ENCODE measurements at places on chromosomes 1 and 21.

DNA sequence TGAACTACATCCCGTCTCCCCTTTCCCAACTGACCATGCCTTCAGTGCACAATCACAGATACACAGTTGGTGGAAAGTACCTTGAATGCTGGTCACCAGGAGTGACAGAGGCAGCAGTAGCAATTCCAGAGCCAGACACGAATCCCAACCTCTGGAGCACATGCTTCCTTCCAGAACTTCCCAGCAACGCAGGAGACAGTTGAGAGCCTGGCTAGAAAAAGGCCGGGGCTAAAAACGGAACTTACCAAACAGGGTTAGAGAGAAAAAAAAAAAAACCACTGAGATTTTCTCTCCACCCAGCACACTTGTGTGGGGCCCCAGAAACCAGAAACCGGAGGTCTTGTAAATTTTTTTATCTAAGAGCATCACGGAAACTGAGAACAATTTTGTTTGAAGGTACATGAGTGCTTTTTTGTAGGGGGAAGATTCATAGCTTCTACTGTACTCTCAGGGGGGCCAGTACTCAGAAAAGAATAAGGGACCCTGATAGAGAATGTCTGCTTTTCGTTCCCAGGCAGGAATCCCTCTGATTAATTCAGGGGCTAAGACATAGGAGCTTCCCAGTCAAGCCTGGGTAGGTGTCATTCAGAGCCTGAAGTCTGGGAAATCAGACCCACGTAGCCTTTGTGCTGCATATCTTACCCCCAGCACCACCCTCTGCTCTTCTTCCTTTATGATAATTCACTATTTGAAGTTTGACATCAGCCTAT lies at the start of gene CD48:
Gene CD48, minus strand, starts transcription at position 221 of the 710 bp plus-strand sequence. Its CDS starts 59 bp downstream, at position 162.
- no peak for DNase-seq

DNA sequence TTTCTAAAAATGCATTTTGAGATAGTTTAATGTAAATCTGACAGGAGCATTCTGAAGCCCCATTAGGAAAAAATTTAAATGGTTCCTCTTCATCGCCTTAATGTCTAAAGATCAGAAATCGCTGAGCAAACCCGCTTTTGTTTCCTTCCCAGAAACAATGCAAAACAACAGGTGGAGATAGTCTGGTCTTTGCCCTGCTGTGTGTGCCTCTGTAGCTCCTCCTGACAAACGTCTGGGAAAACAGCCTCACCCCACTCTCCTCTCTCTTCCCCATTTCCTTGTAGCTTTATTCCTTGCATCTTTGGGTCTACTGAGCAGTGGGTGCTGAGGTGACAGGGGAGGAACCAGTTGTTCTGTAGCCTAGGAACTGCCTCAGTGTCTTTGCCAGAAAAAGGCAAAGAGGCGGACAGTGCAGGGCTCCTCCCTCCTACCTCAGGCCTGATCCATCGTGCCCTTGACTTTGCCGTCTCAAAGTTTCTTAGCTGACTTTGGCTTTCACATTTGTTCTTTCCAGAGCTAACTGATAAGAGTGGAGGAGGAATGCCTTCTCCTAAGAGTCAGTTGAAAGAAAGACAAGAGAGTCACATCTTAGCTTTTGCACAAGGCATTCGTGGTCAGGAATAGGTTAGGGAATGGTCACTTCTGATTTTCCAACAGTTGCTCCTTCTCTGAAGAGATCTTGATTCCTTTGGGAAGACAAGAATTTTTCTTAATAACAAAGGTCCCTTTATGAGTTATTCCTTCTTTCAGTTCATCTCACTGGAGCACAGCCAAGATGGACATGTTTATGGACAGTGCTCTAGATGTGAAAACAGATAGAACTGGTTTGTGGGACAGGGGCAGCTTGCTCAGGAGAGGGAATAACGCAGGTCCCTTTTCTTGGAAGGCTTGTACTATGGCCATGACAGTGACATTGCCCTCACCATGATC lies 24.9 kb downstream of the SYT11 start:
- DNase-seq = no peak

- DNase-seq = no peak
Measured at GRCh38 chr1:22140694-22141093, 2.2 kb downstream of the WNT4 start.

DNA sequence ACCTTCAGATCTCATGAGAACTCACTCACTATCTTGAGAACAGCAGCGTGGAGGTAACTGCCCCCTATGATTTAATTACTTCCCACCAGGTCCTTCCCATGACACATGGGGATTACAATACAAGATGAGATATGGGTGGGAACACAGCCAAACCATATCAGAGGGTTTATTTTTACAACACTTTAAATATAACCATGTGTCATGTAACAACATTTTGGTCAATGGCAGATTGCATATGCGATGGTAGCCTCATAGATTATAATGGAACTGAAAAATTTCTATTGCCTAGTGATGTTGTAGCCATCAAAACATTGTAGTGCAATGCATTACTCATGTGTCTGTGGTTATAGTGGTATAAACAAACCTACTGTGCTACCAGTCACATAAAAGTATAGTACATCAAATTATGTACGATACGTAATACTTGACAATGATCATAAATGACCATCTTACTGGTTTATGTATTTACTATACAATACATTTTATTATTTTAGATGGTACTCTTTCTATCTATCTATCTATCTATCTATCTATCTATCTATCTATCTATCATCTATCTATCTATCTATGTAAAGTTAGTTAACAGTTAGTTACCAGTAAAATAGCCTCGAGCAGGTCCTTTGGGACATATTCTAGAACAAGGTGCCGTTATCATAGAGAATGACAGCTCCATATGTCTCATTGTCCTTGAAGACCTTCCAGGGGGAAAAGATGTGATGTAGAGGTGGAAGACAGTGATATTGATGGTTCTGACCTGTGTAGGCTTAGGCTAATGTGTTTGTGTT lies 12.6 kb upstream of the S100B start:
- no peak for DNase-seq

GRCh38 chr1:85628791-85629531 lies 48.4 kb downstream of the CCN1 start:
- no peak for DNase-seq

- DNase-seq = no peak
Measured at GRCh38 chr1:18107369-18108298, at the start of gene IGSF21. Gene IGSF21 (plus strand): TSS chr1:18107798. CDS start chr1:18108129, 331 bp downstream.

DNA sequence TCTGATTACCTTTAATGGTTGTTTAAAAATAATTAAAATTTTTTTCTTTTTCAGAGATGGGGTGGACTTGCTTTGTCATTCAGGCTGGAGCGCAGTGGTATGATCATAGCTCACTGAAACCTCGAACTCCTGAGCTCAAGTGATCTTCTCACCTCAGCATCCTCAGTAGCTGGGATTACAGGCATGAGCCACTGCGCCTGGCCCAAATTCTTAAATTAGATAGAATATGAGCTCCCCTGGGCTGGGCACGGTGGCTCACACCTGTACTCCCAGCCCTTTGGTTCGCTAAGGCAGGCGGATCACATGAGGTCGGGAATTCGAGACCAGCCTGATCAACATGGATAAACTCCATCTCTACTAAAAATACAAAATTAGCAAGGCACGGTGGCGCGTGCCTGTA lies 17.0 kb downstream of the CERS2 start:
- DNase-seq = no peak

DNA sequence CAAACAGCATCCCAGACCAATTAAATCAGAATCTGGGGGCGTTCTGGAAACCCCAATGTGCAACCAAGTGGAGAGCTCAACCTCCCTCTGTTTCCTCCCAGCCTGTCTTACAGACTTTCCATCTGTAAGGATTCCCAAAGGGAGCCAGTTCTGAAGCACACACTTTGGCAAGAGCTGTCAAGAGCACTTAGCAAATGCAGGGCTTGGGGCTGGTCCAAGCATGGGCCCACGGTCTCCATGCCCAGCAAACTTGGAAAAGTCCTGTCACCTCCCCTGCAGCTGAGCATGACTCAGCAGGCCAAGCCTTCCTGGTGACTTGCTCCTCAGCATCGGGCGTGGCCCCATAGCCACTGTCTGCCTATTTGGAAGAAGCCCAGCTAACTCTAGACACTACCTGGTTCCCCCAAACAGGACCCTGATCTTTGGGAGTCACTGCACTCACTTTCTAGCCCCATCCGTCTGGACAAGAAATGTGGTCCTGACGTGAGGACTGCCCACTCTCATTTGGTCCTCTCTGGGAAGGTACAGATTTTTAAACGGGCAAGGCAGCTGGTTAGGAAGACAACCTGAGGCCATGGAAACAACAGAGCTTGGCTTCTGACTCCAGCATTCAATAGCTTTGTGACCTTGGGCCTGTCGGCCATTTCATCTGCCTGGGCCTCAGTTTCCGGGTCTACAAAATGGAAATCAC lies 16.9 kb downstream of the SLC2A1 start:
- DNase-seq = no peak

GRCh38 chr1:33180911-33181890 lies 642 bp downstream of the TRIM62 start:
- peak; percentile 81 for DNase-seq

DNA sequence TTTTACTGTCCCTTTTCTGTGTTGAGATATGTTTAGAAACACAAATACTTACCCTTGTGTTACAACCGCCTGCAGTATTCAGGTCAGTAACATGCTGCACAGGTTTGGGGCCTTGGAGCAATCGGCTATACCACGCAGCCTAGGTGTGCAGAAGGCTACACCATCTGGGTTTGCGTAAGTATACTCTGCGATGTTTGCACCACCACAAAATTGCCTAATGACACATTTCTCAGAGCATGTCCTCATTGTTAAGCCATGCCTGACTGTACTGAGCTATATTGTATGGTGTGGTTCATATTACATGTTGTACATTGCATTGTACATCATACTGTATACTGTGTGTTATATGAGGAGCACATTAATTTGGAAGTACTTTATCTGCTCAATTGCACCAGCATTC lies 247.4 kb downstream of the RHOU start:
- no peak for DNase-seq

DNA sequence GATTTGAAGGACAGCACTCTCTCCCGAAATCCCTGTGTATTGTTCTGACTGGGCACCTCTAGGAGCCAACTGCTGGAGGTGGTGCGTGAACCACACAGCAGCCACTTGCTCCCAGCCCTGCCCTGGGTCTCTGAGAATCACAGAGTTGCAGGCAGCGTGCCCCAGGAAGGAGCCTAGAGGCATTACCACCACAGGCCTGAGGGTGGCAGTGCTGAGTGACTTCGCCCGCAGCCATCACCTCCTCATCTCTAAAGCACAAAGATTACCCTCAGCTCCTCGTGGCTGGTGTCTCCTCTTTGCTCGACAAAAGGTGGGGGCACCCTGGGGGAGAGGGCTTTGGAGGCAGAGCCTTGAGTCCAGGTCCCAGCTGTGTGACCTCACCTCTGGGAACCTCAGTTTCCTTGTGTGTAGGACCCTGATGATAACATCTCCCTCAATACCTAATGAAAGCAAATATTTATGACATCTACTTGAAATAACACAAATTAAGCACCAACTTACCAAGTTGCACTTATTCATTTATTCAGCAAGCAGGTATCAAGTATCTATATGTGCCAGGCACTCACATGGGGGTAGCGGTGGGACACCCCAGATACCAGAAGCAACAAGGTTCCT lies 86.3 kb downstream of the VWA5B1 start:
- peak; percentile 57 for DNase-seq

GRCh38 chr21:45258466-45258865 lies 29.2 kb downstream of the POFUT2 start:
- DNase-seq = no peak

- no peak for DNase-seq
Measured at GRCh38 chr1:240030236-240030635, 61.4 kb upstream of the FMN2 start.

- DNase-seq = no peak
Measured at GRCh38 chr1:234397732-234398131, 24.5 kb downstream of the COA6 start.

- no peak for DNase-seq
Measured at GRCh38 chr1:208521534-208521933, 277.4 kb upstream of the PLXNA2 start.

DNA sequence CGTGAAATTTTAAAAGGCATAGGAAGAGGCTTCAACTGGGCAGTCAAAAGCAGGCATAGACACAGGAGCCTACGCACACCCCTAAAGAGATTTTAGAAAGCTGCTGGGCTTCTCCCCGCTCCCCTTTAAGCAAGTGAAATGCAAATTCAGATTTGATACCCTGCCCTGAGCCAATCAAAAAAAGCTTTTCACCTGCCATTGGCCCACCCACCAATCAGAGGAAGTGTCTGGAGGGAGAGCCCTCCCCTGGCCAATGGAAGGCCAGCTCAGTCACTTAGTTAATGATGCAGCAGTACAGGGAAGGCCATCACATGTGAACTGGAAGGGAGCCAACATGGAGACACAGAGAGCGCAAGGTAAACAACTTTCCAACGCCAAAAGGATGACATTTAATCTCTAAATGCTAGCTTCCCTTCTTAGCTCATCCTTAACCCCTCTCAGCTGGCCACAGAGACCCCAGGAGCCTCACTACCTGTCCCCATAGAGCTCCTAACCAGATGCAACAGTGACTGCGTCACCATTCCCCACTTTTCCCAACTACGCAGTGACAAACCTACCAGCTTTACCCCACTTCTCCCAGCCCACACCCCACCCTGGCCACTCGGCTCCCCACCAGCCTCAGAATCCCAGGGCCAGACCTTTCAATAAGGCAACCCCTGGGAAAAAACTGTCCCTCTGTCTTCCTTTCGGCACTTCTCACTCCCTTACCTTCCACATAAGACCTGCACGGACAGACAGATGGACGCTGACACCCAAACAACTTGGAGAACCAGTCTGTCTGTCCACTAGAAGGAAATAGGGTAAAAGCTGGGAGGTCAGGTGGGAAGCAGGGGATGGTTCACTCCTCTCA lies 71.0 kb downstream of the CD46 start:
- DNase-seq = peak; percentile 52

DNA sequence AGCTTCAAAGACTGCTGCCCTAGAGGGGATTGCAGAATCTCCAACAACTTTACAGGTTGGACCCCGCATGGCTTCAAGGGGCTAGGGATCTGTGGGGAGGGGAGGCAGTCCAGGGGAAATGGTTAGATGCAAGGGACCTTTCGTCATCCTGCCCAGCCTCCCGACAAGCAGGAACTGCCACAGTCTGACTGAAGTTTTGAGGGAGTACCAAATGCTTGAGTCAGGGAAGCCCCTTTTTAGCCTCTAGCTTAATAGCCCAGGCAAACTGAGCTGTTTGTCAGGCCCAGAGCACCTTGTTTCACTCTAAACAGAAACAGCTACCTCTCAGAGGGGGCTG lies 1.1 kb downstream of the TOR3A start:
- DNase-seq = no peak

- DNase-seq = no peak
Measured at GRCh38 chr21:20258542-20258941, 739.7 kb upstream of the NCAM2 start.

GRCh38 chr1:1422465-1423244 lies 1.6 kb upstream of the ANKRD65 start:
- DNase-seq = no peak

Data from activated T-cell treated with anti-CD3 and anti-CD28 coated beads for 48 hours (primary cell).